ENCODE measurements at places on chromosomes 6 and 20. TPM values are rescaled to one million over a fixed set of nuclear protein-coding genes. Genes with fewer than 3 reads are reported as not detected.

IL17A gene
- not detected for total RNA-seq

SLX4IP gene
- 9.6 TPM for total RNA-seq

CALHM5 gene
- total RNA-seq = 2.6 TPM

CALHM6 gene
- total RNA-seq = 6.7 TPM

TPX2 gene
- 29.5 TPM for total RNA-seq

CNR1 gene
- total RNA-seq = 25.6 TPM

FAM184A gene
- 15.7 TPM for total RNA-seq

ENPP4 gene
- 34.8 TPM for total RNA-seq

DDO gene
- total RNA-seq = 0.44 TPM
